ENCODE measurements at places on chromosomes 11 and 22. TPM values are rescaled to one million over a fixed set of nuclear protein-coding genes. Genes with fewer than 3 reads are reported as not detected.

MICAL3 gene
- total RNA-seq = 32.4 TPM

CHRM4 gene
- not detected for total RNA-seq

SELENOM gene
- total RNA-seq = 10.4 TPM

DNA sequence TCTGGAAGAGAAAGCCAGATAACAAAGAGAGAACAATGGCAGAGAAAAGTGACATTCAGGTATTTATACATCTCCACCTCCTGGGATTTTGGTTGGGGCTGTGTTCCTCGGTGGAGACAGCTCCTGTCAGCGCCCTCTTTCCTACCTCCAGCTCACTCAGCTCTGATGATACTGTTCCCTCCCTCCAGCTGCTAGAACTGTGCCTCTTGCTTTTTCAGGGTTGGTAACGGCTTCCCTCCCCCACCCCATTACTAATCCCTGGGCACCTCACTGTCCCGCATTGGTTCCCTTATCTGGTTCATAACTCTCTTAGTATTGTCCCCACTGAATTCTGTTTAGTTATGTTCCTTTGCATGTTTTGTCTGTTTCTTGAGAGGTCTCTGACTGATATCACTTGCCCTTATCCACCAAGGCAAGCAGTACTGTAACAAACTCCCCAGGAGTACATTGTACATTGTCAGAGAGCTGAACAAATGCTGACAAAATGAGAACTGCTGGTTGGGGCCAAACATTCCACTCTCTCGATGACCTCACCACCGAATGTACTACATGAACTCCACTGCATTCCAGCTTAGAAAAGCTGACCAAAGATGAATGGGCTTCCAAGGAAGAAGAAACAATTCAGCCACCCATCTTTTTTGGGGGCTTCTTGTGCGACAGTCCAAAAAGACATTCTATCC is 5.7 kb upstream of the FBXO3 start:
- H3K4me3 ChIP-seq = no peak overlapping the region
- H3K36me3 ChIP-seq = no peaks in the 10 kb centered on the region
- H3K27me3 ChIP-seq = peaks cover 34% of the 10 kb centered on the region

DNA sequence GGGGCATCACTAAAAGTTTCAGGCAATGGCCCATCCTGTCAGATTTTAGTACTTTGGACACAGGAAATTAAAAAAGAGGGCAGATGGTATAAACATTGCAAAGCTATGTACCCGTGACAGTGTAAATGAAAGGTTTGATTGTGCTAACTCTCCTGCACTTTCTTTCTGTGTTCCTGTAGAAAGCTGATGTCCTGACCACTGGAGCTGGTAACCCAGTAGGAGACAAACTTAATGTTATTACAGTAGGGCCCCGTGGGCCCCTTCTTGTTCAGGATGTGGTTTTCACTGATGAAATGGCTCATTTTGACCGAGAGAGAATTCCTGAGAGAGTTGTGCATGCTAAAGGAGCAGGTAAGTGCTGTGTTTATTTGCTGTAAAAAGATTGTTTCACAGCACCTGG is 10.3 kb downstream of the CAT start:
- H3K4me3 ChIP-seq = no peak overlapping the region
- no peaks in the 10 kb centered on the region for H3K27me3 ChIP-seq
- H3K27ac ChIP-seq = no peak overlapping the region
- no peak for DNase-seq
- no peaks in the 10 kb centered on the region for H3K36me3 ChIP-seq
- no peaks in the 10 kb centered on the region for H3K4me1 ChIP-seq

DNA sequence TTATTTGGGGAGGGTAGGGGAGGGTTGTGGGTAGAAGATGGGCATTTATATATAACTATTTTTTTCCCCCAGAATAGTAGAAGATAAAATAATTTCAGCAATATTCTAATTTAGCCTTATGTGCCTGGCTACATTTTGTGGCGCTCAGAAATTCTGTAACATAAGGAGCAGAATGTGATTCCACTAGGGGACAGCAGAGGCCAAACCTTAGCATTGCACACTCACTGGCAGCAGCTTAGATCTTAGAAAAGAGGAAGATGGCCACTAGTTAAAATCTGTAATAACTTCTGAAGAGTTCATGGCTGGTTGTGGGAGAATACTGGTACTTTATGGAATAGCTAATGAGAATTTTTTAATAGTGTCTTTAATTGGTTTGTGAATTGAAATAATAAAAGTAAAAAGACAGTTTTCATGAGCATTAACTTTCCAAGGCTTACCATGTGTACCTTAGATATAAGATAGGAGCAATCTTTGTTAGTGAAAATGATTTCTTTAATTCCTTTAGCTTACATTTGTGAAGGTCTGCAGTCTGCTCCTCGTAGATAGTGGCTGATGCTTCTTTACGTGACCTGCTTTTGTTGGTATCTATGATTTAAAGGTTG is 33.1 kb downstream of the DDX10 start:
- peaks cover 49% of the 10 kb centered on the region for H3K36me3 ChIP-seq
- H3K4me1 ChIP-seq = no peaks in the 10 kb centered on the region
- H3K27me3 ChIP-seq = no peaks in the 10 kb centered on the region
- H3K27ac ChIP-seq = no peak overlapping the region

- no peak overlapping the region for H3K4me3 ChIP-seq
- no peak for DNase-seq
- no peak overlapping the region for H3K27ac ChIP-seq
- no peaks in the 10 kb centered on the region for H3K27me3 ChIP-seq
Measured at GRCh38 chr11:93585758-93586157, 42.6 kb upstream of the SMCO4 start.

DNA sequence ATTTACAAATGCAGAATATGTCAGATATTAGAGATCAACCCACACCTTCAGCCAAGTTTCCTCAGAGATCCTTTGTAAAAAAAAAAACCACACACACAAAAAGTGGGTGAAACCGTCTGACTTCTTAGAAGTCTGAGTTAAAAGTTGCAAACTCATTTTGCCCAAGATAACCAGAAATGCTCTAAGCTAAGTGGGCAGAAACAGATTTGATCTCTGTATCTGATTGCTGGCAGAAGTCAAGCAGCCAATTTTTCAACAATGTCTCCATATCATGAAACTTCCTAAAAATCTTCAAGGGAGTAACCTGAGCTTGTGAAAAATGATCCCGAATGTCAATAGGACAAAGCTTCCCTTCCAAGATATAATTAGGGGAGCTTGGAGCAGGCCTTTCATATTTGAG is 28.6 kb upstream of the ATXN10 start:
- H3K36me3 ChIP-seq = no peaks in the 10 kb centered on the region
- DNase-seq = no peak
- H3K27ac ChIP-seq = no peak overlapping the region
- no peaks in the 10 kb centered on the region for H3K4me1 ChIP-seq
- H3K4me3 ChIP-seq = no peak overlapping the region

DNA sequence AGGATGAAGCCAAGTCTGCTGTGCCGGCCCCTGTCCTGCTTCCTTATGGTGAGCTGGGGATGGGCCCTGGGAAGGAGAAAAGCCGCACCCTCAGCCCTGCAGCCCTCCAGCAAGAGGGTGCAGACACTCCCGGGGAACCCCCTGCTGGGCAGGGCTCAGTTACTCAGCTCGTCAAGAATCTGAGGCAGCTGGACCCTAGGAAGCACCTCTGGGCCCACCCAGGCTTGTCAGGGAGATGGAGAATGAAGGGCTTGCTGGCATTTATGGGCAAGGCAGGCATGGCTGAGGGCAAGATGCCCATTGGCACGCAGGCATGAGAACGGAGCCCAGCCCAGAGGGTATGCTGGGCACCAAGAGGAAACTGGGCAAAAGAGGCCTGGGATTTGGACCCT is 12.9 kb downstream of the RELT start:
- H3K27ac ChIP-seq = peak overlapping the region; percentile 10
- H3K4me3 ChIP-seq = no peak overlapping the region
- DNase-seq = no peak

DNA sequence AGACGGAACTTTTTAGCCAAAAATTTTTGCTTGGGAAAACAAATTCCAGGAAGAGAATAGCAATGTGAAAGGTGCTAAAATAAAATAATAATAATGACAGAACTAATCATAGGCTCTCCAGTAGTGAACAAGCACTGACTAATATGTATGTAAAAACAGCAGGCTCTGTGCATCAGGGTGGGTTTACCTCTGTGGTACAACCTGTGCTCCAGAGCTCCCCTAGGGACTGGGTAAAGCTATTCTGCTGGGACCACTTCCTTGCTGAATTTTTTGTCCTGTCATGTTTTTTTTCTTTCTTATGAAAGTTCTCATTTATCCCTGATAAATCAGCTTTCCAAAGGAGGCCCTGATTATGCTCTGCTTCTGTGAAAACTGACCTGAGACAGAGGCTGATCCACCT is 18.8 kb downstream of the LUZP2 start:
- no peaks in the 10 kb centered on the region for H3K4me1 ChIP-seq
- peak; percentile 49 for DNase-seq
- H3K36me3 ChIP-seq = no peaks in the 10 kb centered on the region
- no peaks in the 10 kb centered on the region for H3K27me3 ChIP-seq
- no peak overlapping the region for H3K27ac ChIP-seq

- no peaks in the 10 kb centered on the region for H3K36me3 ChIP-seq
- DNase-seq = no peak
- H3K4me1 ChIP-seq = no peaks in the 10 kb centered on the region
- no peak overlapping the region for H3K4me3 ChIP-seq
- H3K27me3 ChIP-seq = no peaks in the 10 kb centered on the region
Measured at GRCh38 chr11:104858882-104859775, 39.1 kb downstream of the CASP12 start.

DNA sequence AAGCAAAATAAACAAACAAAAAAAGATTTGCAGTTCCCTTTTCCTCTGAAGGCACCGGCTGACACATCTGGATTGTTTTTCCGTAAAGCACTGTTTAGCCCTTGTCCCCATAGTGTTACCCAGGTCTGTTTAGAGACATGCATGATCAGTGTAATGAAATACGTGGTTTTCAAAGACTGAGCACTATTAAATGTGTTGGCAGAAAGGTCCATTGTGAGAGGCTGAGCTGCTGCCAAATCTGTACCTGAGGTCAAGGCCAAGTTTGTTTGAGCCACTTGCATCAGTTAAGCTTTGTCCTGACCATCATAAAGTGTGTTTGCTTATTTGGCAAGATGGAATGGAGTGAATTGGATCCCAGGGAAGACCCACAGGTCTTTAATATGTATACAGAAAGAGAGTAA is 26.3 kb downstream of the CTR9 start:
- DNase-seq = no peak
- no peak overlapping the region for H3K4me3 ChIP-seq
- H3K4me1 ChIP-seq = no peaks in the 10 kb centered on the region
- H3K27me3 ChIP-seq = no peaks in the 10 kb centered on the region

DNA sequence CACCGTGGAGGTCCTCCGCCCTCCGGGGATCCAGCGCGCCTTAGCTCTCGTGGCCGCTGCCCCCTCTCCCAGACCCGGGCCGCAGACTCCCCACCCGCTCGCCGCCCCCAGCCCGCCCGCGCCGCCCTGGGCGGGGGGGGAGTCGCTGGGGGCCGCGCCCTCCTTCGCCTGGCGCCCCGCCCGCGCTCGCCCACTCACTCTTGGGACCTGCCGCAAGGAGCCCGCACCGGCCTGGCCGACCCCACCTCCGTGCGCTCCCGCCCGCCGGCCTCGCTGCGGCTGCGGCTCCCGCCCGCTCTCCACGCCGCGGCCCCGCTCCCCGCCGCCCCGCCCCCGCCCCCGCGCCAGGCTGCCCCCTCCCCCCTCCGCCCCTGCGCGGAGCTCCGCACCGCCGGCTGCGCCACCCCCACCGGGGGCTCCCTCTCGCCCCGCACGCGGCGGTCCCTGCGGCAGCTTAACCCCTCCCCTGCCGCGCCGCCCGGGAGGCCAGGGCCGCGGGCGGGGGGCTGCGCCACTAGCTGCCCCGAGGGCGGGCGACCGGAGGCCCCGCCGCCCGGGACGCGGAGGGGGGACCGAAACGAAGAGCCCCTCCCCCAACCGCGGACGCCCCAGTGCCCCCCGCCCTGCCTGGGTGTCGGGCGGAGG is 724 bp upstream of the RASGRP2 start:
- H3K4me3 ChIP-seq = peak overlapping the region; percentile 45
- peaks cover 77% of the 10 kb centered on the region for H3K27me3 ChIP-seq
- H3K36me3 ChIP-seq = no peaks in the 10 kb centered on the region

- H3K4me3 ChIP-seq = peak overlapping the region; percentile 82
- H3K27me3 ChIP-seq = no peaks in the 10 kb centered on the region
- peak; percentile 92 for DNase-seq
- peak overlapping the region; percentile 84 for H3K27ac ChIP-seq
- H3K4me1 ChIP-seq = peaks cover 8% of the 10 kb centered on the region
- peaks cover 34% of the 10 kb centered on the region for H3K36me3 ChIP-seq
Measured at GRCh38 chr11:63761188-63761587, 7.4 kb downstream of the ZFTA start.

Measured in endodermal cell (in vitro differentiated cells).